ENCODE measurements at places on chromosomes 7 and 10. TPM values are rescaled to one million over a fixed set of nuclear protein-coding genes. Genes with fewer than 3 reads are reported as not detected.

- peaks cover 9% of the 10 kb centered on the region for H3K4me1 ChIP-seq
- no peak for DNase-seq
- H3K4me3 ChIP-seq, result peak overlapping the region; percentile 78
- H3K27me3 ChIP-seq, result no peaks in the 10 kb centered on the region
These were observed 47.0 kb upstream of the CDK1 start for GRCh38 chr10:60731134-60731885.

DNA sequence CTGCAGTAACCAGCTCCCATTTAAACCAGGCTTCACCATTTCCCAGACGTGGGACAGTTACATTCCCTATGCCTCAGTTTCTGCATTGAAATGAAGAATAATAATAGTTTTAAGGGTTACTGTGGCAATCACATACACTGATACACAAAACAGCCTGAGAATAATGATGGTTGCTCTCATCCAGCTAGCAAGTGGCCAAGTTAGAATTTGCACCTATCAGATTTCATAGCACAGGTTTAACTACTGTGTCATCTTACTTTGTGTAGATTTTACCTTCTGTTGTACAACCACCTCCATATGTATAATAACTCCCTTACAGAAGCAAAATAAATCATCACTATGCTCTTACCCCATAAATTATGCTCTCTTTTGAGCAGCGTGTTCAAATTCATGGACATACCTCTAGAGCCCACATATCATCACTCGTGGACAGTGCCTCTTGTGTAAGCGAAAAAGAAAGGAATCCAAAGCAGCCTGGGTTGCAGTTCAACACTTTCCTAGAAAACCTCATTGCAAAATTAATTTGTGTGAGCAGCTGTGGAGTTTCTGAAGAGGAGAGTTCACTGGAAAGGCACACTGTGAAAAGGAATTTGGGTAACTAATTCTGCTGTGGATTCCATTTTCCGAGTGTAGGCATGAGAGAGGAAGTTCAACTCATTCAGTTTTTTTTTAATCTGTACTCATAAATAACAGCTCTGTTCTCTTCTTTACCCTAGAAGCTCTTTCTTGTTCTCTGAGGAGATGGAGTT lies 492.5 kb downstream of the ARL4A start:
- H3K4me1 ChIP-seq, result no peaks in the 10 kb centered on the region
- H3K27me3 ChIP-seq, result no peaks in the 10 kb centered on the region
- H3K4me3 ChIP-seq, result no peak overlapping the region
- no peak overlapping the region for H3K27ac ChIP-seq
- no peak for DNase-seq
- H3K36me3 ChIP-seq, result no peaks in the 10 kb centered on the region

The FGFR2 gene
- 16.2 TPM for total RNA-seq

DNA sequence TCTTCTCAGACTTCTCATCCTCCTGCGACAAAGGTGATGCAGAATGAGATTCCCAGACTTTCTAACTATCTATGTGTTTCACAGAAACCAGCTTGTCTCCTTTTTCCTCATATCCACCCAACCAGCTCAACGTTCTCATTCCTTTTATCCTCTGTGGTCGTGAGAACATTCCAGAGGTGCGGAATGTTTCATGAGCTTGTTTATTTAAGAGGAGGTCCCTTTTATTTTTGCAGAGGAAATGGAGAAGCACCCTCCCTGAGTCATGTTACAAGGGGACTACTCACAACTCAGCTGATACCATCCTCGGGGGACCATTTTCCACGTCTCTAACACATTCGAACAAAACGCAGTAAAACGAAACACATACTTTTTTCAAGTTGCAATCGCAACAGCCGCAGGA lies 93.2 kb downstream of the ZRANB1 start:
- no peaks in the 10 kb centered on the region for H3K27me3 ChIP-seq
- H3K27ac ChIP-seq, result no peak overlapping the region
- H3K4me3 ChIP-seq, result peak overlapping the region; percentile 6
- H3K36me3 ChIP-seq, result no peaks in the 10 kb centered on the region
- DNase-seq, result no peak
- peaks cover 86% of the 10 kb centered on the region for H3K4me1 ChIP-seq

GRCh38 chr7:157430721-157431120 lies 93.9 kb downstream of the DNAJB6 start:
- no peak overlapping the region for H3K27ac ChIP-seq
- no peak for DNase-seq
- no peaks in the 10 kb centered on the region for H3K27me3 ChIP-seq
- H3K36me3 ChIP-seq, result no peaks in the 10 kb centered on the region

The ANKRD61 gene
- total RNA-seq, result not detected

DNA sequence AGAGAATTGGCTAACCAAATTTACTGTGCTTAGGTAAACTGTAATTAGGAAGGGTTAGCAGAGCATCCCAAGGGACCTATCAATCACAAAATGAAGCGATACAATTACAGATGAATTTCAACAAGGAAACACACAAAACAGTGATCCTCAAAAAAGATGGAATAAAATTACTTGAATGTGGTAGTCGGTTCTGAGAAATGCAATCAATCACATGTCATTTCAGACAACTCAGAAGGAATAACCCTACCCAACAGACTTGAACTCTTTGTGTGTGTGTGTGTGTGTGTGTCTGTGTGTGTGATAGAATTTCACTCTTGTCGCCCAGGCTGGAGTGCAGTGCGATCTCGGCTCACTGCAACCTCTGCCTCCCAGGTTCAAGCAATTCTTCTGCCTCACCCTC lies 43.5 kb downstream of the ST8SIA6 start:
- no peak for DNase-seq
- no peaks in the 10 kb centered on the region for H3K27me3 ChIP-seq
- H3K4me3 ChIP-seq, result no peak overlapping the region
- H3K36me3 ChIP-seq, result no peaks in the 10 kb centered on the region
- no peaks in the 10 kb centered on the region for H3K4me1 ChIP-seq
- no peak overlapping the region for H3K27ac ChIP-seq

GRCh38 chr10:125781374-125781773 lies 5.8 kb upstream of the MMP21 start:
- no peak overlapping the region for H3K27ac ChIP-seq
- no peak overlapping the region for H3K4me3 ChIP-seq
- H3K36me3 ChIP-seq, result no peaks in the 10 kb centered on the region

- no peak for DNase-seq
- H3K4me1 ChIP-seq, result no peaks in the 10 kb centered on the region
- H3K27ac ChIP-seq, result no peak overlapping the region
- no peaks in the 10 kb centered on the region for H3K36me3 ChIP-seq
These were observed 152.5 kb downstream of the SEMA3A start for GRCh38 chr7:84042110-84042539.

- H3K4me1 ChIP-seq, result no peaks in the 10 kb centered on the region
- no peak overlapping the region for H3K4me3 ChIP-seq
- no peak for DNase-seq
- no peak overlapping the region for H3K27ac ChIP-seq
These were observed 12.5 kb upstream of the LYZL1 start for GRCh38 chr10:29276251-29276850.

The GBX1 gene
- not detected for total RNA-seq

DNA sequence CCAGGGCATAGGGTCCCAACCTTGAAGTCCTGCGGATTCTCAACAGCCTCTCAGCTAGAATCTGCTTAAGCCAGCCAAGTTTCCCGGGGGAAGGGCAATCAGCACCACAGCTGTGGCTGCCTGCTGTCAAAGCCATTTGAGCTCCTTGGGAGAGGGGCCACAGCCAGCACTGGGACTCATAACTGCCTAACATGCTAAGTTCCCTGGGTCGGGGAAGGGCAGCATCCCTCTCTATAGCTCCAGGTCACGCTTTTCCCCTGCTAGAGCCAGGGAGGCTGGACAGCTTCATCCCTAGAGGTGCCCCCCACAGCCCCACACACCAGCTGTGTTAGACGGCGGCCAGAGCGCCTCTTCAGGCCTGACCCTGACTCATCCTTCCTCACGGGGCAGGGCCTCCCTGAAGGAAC lies 49.6 kb upstream of the PDE1C start:
- H3K27me3 ChIP-seq, result no peaks in the 10 kb centered on the region
- DNase-seq, result no peak
- H3K4me3 ChIP-seq, result no peak overlapping the region
- no peaks in the 10 kb centered on the region for H3K4me1 ChIP-seq

DNA sequence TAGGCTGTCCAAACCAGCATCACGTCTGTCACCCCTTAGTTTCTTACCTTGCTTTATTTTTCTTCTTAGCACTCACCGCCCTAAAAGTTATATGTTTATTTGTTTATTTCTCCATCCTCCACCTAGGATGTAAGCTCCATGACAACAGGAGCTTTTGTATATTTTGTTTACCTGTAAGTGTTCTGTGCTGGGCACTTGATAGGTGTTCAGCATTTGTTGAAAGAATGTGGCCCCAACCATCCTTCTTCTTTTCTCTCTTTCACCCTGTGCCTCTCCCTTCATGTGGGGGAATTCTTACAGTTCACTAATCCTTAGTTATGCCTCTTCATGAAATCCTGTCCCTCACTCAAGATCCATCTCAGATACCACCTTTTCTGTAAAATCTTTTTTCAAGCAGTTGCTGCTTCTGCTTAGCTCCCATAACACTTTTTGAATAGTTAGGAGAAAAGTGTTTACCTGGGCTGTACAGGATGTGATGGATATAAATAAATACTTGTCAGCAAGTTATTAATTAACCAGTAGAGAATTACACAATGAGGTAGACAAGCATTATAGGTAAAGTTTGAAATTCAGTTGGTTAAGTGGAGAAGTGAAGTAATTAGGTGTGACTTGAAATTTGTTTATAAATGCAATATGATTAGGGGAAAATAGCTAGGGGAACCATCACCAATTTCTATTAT lies 9.7 kb downstream of the AHR start:
- peaks cover 5% of the 10 kb centered on the region for H3K36me3 ChIP-seq
- no peak for DNase-seq
- peak overlapping the region; percentile 21 for H3K4me3 ChIP-seq
- H3K27me3 ChIP-seq, result no peaks in the 10 kb centered on the region
- H3K27ac ChIP-seq, result no peak overlapping the region

- H3K4me3 ChIP-seq, result no peak overlapping the region
- H3K36me3 ChIP-seq, result no peaks in the 10 kb centered on the region
- no peak for DNase-seq
- no peaks in the 10 kb centered on the region for H3K27me3 ChIP-seq
These were observed 208.2 kb upstream of the INHBA start for GRCh38 chr7:41910940-41911600.

DNA sequence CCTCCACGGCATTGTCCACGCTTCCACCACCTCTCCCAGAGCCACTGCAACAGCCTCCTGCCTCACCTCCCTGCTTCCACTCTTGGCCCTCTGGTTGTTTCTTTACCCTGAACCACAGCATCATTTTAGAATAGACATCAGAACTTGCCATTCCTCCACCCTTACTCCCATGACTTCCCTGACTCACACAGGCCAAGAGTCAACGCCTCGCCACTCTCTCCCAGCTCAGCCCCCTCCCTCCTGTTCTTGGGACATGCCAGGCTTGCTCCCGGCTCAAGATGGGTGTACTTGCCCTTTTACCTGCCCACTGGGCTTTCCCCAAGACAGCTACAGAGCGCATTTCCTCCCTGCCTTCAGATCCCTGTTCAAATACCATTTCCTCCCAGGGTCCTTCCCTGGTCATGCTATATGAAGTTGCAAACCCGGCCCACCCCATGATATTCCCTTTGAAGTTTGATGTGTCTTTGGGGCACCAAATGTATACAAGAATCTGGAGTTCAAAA lies 429.1 kb downstream of the RPS24 start:
- H3K36me3 ChIP-seq, result no peaks in the 10 kb centered on the region
- H3K27me3 ChIP-seq, result no peaks in the 10 kb centered on the region
- no peak overlapping the region for H3K27ac ChIP-seq
- H3K4me1 ChIP-seq, result no peaks in the 10 kb centered on the region

DNA sequence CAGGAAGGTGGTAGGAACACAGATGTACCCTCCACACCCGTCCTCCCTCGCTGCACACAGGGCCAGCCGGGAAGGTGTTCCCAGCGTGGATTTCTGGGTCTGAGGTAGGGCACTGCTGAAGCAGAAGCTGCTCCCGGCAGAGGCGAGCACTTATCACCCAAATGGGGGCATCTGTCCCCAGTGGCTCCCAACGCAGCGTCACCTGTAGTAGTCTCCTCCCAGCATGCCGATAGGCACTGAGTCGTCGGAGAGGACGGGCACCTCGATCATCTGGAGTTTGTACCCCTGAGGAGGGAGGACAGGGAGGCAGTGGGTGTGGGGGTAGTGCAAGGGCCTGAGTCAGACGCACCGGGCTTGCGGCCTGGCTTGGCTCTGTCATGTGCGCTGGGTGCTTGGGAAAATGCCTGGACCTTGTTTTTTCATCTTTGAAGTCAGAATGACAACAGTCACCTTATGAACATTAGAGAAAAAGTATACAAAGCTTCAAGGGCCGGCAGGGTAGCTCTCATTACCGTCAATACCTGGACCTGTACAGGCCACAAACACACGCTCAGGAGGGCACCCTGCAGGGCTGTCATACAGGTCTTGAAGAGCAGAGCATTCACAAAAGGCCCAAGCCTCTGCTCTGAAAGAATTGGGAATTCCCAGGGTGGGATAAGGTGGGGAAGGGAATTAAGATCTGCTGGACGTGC lies 3.1 kb upstream of the PYROXD2 start:
- H3K4me3 ChIP-seq, result no peak overlapping the region
- H3K4me1 ChIP-seq, result peaks cover 16% of the 10 kb centered on the region
- peaks cover 28% of the 10 kb centered on the region for H3K36me3 ChIP-seq
- no peak for DNase-seq
- H3K27me3 ChIP-seq, result no peaks in the 10 kb centered on the region

The HMX3 gene
- not detected for total RNA-seq

The EMX2 gene
- total RNA-seq, result not detected

All from thoracic aorta (tissue), 2 donors.